ENCODE measurements at places on chromosomes 5 and 9. TPM values are rescaled to one million over a fixed set of nuclear protein-coding genes. Genes with fewer than 3 reads are reported as not detected.

Gene PCDHGB6
- total RNA-seq: 4.6 TPM

GRCh38 chr5:147712598-147712997 lies 69.9 kb downstream of the JAKMIP2 start:
- no peaks in the 10 kb centered on the region for H3K4me1 ChIP-seq
- no peaks in the 10 kb centered on the region for H3K27me3 ChIP-seq
- H3K27ac ChIP-seq: no peak overlapping the region

Gene SLC36A2
- 15.0 TPM for total RNA-seq

GRCh38 chr5:108102463-108102862 lies 279.4 kb downstream of the FBXL17 start:
- no peaks in the 10 kb centered on the region for H3K36me3 ChIP-seq
- H3K4me1 ChIP-seq: peaks cover 8% of the 10 kb centered on the region
- no peak overlapping the region for H3K27ac ChIP-seq
- DNase-seq: no peak
- H3K27me3 ChIP-seq: no peaks in the 10 kb centered on the region

DNA sequence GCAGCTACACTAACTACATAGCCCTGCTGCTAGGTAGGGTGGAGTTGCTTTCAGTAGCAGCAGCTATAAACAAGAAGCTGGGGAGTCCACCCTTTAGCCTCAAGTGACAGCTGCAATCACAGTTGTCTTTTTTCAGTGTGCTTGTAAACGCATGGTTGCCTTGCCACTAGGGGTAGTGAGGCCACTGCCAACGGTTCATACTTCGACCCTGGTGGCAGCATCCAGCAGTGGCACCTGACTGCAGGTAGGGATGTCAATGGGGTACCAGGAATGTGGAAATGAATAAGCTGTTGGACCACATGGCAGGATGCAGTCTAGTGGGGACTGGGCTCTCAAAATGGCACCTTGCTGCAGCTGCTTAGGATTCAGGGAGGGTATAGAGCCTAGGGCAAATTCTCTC lies 367.2 kb downstream of the RASEF start:
- H3K4me3 ChIP-seq: no peak overlapping the region
- no peaks in the 10 kb centered on the region for H3K27me3 ChIP-seq
- no peak overlapping the region for H3K27ac ChIP-seq
- H3K36me3 ChIP-seq: no peaks in the 10 kb centered on the region
- H3K4me1 ChIP-seq: no peaks in the 10 kb centered on the region

GRCh38 chr5:73116506-73116905 lies 3.9 kb upstream of the TMEM171 start:
- H3K4me3 ChIP-seq: no peak overlapping the region
- no peak overlapping the region for H3K27ac ChIP-seq
- H3K27me3 ChIP-seq: no peaks in the 10 kb centered on the region
- DNase-seq: no peak
- peaks cover 15% of the 10 kb centered on the region for H3K4me1 ChIP-seq

Gene FGD3
- 1.3 TPM for total RNA-seq

Gene CARTPT
- not detected for total RNA-seq

DNA sequence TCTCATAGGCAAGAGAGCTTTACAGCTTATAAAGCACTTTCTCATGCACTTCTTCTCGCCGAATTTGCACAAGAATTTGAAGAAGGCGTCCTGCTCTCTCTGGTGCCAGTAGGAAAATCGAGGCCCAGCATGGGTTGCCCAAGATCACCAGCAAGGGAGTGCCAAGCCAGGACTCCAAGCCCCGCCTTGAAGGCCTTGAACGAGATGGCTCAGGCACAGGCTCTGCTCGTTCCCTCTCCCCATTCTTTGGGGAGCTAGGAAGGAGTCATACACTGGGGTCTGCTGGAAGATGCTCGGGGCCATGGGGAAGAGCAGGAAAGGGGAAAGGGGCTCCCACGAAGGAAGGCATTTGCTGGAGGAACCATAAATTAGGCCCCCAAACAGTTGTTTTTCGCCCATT lies 46.7 kb downstream of the PAX5 start:
- H3K4me3 ChIP-seq: no peak overlapping the region
- H3K36me3 ChIP-seq: no peaks in the 10 kb centered on the region
- H3K27ac ChIP-seq: no peak overlapping the region
- no peaks in the 10 kb centered on the region for H3K4me1 ChIP-seq

Gene OR1Q1
- total RNA-seq: not detected

DNA sequence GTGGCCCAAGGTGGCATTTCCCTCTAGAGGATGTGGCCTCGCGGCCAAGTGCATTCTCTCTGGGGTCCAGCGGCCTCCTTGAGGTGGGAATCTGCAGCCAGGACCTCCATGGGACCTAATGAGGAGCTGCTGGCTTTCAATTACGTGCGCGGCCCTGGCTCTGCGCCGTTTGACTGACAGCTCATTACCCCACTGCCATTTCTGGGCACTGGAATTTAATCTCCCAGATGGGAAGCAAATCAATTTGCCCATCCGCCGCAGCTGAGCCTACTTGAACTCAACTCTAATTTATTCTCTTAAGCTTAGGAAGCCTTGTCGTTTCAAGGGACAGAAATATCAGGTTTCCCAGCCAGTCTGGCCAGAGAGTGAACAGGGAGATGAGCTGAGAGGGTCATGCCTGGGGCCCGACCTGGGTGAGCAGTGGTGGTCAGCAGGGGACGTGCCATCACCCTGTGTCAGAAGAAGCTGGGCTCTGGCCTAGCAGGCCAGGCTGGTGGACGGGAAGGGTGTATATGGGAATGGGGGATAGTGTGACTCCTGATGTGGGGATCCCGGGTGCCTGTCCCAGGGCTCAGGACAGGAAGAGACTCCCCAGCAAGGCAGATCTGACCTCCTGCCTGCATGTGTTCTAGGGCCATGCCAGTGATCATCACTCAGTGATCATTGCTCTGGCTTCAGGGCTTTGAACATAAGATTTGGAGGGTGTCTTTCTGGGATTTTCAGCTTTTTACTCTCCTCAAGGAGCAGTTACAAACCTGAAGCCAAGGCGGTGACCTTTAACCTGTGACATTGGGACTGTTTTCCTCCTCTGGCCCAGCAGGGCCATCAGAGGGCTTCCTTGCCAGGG lies 69.7 kb downstream of the MACROH2A1 start:
- H3K36me3 ChIP-seq: peaks cover 18% of the 10 kb centered on the region
- H3K4me3 ChIP-seq: no peak overlapping the region
- H3K27ac ChIP-seq: no peak overlapping the region

Gene NR5A1
- not detected for total RNA-seq

GRCh38 chr5:149317281-149318048 lies 27.8 kb upstream of the GRPEL2 start:
- H3K36me3 ChIP-seq: peaks cover 34% of the 10 kb centered on the region
- peaks cover 34% of the 10 kb centered on the region for H3K4me1 ChIP-seq
- H3K27ac ChIP-seq: no peak overlapping the region
- no peak overlapping the region for H3K4me3 ChIP-seq
- no peak for DNase-seq

- no peak overlapping the region for H3K27ac ChIP-seq
- no peak overlapping the region for H3K4me3 ChIP-seq
These were observed 127.3 kb downstream of the STARD4 start for GRCh38 chr5:111385051-111385450.

Gene PAPPA
- 0.56 TPM for total RNA-seq

- no peak overlapping the region for H3K4me3 ChIP-seq
- H3K4me1 ChIP-seq: no peaks in the 10 kb centered on the region
- DNase-seq: no peak
- no peaks in the 10 kb centered on the region for H3K27me3 ChIP-seq
- no peak overlapping the region for H3K27ac ChIP-seq
These were observed 89.0 kb downstream of the NLN start for GRCh38 chr5:65811004-65811403.

GRCh38 chr9:112755016-112755427 lies 4.5 kb downstream of the SNX30 start:
- H3K4me3 ChIP-seq: no peak overlapping the region
- no peaks in the 10 kb centered on the region for H3K27me3 ChIP-seq
- H3K36me3 ChIP-seq: no peaks in the 10 kb centered on the region
- H3K4me1 ChIP-seq: peaks cover 26% of the 10 kb centered on the region
- H3K27ac ChIP-seq: peak overlapping the region; percentile 71

Gene ADRB2
- 17.3 TPM for total RNA-seq

DNA sequence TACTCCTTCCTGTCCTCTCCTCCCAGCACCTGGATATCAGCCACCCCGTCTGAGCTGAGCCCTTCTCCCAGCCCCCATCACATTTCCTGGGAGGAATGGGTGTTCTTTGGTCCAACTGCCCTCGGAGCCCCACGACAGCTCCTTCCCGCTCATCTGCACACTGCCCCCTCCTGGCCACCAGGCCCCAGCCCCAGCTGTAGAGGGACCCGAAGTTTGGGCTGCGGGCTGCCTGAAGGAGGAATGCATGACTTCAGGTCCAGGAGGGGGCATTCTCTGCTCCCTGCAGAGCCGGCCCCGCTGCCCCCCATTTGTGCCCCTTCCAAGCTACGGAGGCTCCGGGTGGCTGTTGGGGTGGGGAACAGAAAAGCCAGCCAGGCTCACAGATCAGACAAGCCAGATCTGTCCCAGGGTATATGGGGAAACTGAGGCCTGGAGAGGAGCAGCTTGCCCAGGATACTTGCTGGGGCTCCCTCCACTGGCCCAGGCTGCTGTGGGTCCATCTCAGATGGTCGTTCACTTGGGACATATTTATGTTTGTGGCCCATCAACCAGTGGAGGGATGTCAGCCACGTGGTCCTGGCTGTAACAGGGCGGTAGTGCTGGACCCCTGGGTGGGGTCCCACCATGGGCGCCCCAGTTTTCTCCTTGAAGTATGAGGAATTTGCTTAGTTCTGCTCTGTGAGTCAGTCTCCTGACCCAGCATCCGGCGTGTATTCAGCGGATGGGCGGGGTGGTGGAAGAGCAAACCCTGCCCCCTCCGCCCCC lies 33.1 kb downstream of the DAB2IP start:
- H3K4me1 ChIP-seq: peaks cover 14% of the 10 kb centered on the region
- no peaks in the 10 kb centered on the region for H3K36me3 ChIP-seq
- no peak for DNase-seq
- H3K4me3 ChIP-seq: no peak overlapping the region

Gene LRRTM2
- total RNA-seq: 0.05 TPM

Gene LIX1
- total RNA-seq: not detected

DNA sequence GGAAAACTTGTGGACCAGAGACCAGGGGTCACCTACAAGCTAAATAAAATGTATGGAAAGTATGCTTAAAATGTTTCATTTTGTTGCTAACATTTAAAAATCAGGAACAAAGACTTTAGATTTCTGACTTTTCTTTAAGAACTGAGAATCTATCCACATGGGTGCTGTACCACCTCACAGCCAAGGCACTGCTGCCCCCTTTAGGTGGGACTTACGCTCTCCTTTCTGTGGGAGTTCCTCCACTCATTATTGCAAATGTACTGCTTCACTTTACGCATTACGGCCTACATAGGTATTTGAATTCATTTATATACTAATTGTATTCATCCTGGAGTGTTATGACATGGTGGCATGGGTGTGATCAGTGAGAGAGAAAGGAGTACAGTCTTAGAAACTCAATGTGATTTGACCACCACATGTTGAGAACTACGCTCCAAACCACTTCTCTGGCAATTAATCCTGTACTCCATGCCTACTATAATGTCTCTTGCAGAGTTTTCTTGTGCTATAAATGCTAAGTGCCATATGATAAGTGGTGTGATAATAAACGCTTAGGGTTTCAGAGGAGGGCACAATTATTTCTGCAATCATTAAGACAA lies 24.7 kb upstream of the CETN3 start:
- no peak overlapping the region for H3K27ac ChIP-seq
- H3K4me1 ChIP-seq: no peaks in the 10 kb centered on the region
- no peak overlapping the region for H3K4me3 ChIP-seq
- no peaks in the 10 kb centered on the region for H3K27me3 ChIP-seq

Gene GFI1B
- not detected for total RNA-seq

Gene EIF4E1B
- not detected for total RNA-seq

- H3K4me1 ChIP-seq: no peaks in the 10 kb centered on the region
- H3K36me3 ChIP-seq: no peaks in the 10 kb centered on the region
- no peak overlapping the region for H3K27ac ChIP-seq
- H3K4me3 ChIP-seq: no peak overlapping the region
- no peaks in the 10 kb centered on the region for H3K27me3 ChIP-seq
These were observed 12.5 kb upstream of the COL5A1 start for GRCh38 chr9:134629061-134629585.

DNA sequence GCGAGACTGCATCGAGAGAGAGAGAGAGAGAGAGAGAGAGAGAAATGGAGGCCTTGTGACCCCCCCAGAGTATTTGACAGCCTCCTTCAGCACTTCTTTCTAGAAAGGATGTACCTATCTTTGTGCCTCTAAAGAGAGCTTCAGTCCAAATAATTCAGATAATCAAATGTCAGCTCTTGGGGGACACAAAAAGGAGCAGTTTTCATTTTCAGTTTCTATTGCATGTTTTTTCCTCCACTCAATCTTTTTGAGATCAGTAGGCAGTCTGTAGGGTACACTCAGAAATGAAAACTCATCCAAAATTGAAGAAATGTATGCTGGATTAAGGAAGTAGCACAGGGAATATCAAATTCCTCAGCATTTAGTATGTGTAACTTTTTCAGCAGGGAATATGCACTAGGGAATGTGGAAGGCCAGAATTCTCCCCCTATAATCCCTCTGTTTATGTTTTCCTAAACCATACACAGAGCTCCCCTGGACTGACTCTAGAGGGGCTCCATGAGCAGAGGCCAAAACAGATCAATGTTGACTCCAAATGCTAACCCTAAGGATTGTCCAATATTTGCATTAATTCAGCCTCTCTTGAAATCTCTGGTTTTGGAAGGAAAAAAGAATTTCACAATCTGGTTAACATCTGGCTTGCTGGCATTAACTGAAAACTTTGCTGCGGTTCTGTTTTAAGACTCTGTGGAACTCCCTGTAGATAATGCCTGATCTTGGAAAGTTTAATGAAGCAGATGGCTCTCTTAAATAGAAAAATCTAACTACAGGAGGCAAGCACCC lies 250.1 kb downstream of the CEMIP2 start:
- no peak overlapping the region for H3K4me3 ChIP-seq
- H3K36me3 ChIP-seq: no peaks in the 10 kb centered on the region
- no peak overlapping the region for H3K27ac ChIP-seq
- no peak for DNase-seq

Gene PCDHGA9
- total RNA-seq: 1.8 TPM

DNA sequence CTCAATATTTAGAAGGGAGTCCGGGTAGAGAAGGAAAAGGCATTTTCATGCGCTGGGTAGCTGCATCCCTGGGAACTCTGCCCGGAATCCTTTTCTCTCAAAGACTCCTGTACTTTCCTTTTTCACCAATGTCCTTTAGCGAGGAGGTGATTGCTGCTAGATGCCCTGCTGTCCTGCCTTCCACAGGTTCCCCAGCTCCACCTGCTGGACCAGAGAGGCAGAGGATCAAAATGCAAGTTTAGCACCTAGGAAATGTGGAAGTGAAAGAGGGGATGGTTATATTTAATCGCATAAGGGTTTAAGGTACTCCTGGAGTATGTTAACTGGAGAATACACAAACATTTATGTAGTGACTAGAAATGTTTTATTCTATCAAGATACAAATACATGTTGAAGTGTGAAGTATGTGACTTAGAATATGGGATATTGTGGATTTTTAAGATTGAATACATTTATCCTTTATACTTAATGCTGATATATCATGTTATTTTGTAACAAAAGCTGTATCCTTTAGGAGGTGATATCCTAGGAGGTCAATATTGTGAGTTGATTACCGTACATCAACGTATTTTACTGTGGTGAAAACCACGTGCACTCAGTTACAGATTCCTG lies 145.7 kb downstream of the ARHGAP26 start:
- DNase-seq: no peak
- no peaks in the 10 kb centered on the region for H3K27me3 ChIP-seq
- no peak overlapping the region for H3K4me3 ChIP-seq

Gene UBAC1
- 263 TPM for total RNA-seq

Gene PIP5K1B
- total RNA-seq: 2.6 TPM
